Left cardiac atrium (tissue), 4 donors: ENCODE measurements at places on chromosomes 2 and 18.

DNA sequence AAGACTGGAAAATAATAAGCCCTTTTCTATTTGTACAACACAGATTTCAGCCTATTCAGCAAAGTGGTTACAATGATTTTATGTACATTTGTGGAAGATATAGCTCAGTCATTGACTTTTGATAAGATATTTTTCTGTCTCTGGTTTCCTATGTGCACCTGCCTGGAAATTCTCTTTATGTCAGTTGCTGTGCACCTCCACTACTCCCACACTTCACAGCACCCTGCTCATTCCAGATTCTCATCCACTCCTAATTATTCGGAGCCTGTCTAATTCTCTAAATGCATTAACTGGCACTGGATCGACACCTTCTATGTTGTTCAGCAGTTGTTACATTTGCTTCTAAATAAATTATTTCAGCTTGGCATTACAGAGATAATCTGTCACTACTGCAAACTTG is 275.1 kb upstream of the RND3 start:
- DNase-seq: no peak

DNA sequence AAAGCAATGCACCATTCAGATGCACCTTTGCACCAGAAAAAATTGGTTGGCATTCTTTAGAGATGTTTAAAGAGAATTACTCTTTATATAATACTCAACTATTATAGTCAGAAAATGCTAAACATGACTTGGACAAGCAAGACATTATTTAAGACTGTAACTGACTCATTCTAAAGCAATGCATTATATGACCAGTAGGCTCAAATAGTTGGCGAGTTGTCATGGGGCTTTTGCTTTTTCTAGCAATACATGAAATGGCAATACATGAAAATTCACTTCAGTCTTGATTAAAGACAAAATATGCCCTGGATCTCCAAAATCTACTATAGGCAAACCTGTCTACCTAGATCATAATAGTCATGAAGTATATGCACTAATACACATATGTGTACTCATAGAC is 216.9 kb upstream of the VWC2L start:
- no peak for DNase-seq

DNA sequence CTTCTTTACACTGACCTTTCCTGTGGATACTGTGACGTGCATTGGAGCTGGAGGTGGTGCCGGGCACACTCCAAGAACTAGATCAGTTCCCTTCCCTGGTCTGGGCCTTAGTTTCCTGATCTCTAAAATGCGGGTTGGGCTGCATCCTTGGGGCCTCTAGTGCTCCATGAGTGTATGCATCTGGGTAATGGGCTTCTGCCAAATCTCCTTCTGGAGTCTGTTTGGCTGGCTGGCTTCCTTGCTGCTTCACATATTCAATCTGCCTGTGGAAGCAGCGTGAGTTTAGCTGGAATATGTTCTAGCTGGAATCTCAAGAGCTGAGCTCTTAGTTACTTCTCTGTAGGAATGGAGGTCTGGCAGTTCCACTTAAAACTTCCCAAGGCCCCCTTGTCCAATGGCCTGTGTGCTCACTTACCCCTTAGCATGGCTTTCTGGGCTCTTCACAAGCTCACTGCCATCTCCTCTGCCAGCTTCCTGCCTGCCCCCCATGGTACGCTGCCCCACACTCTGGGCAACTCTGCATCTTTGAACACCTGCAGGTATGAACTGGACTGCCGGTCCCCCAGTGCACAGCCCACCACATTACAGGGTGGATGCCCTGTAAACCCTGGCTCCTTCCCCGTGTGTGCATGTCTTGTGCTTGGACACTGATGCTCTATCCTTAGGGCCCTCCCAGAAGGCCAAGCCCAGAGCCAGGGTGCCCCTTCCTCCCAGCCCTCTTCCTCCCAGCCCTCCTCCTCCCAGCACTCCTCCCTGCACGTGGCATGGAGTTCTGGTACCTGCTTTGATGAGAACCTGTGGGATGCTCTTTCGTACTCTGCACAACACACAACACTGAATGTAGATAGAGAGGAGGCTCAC is 103.6 kb upstream of the SMAD2 start:
- no peak for DNase-seq

DNA sequence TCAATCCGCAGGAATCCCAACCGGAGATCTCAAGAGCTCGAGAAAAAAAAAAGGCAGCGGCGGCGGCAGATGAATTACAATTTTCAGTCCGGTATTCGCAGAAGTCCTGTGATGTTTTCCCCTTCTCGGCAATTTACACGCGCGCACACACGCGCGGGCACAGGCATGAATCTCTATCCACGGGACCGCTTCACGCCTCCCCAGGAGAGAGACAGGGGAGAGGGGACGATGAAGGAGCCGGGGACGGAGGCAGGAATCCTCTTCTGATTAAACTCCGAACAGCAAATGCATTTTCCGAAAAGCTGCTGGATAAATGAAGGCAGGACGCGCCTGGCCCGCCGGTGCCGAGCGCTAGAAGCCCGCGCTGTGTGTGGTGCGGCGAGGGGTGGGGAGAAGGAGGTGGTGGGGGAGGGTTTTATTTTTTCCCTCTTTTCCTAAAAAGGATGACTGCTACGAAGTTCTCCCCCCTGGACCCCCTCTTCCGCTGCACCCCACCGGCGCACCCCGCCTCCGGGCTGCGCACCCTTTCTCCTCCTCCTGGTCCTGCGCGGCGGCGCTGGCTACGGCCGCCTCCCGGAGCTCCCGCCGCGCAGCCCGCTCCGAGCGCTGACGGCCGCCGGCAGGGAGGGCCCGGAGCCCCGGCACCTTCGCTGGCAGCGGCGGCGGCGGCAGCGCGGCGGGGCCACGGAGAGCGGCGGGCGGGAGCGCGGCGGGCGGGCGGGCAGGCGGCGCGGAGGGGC is at the start of gene BCL2:
BCL2 (minus strand) TSS at position 387 of the 740 bp plus-strand sequence.
- peak; percentile 40 for DNase-seq

- no peak for DNase-seq
These were observed 57.4 kb downstream of the SLC66A3 start for GRCh38 chr2:11212645-11213044.

GRCh38 chr2:170950221-170950761 is 21.2 kb downstream of the GORASP2 start:
- no peak for DNase-seq

- no peak for DNase-seq
These were observed 65.7 kb downstream of the KLHL14 start for GRCh38 chr18:32707147-32707546.

DNA sequence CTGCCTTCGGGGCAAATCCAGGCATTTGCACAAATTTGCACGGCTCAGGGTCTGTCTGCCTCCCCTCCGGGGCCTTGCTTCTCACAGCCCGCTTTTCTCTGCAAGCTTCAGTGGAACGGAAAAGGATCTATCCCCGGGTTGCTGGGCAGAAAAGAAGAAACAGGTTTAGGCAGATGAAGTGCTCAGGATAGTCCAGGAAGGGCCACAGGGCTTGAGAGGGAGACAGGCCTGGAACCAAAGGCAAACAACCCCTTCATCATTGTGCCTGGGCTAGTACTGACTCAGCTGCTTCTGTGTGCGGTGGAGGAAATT is 347.8 kb upstream of the TNP1 start:
- no peak for DNase-seq

DNA sequence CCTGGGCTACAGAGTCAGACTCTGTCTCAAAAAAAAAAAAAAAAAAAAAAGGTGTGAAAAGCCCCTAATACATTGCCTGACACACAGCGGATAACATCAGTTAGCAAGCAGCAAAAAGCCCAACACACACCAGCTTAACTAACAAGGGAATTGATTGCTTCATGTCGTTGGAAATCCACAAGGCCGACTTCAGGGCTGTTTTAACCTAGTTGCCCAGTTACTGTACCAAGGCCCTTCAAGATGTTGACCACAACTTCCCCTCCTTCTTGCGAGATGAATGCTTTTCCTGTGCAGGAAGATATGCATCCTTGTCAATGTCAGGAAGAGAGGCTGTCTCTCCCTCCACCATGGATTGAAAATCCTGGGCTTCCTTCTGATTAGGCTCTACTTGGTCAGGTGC is 202.9 kb downstream of the MIB1 start:
- DNase-seq: no peak

DNA sequence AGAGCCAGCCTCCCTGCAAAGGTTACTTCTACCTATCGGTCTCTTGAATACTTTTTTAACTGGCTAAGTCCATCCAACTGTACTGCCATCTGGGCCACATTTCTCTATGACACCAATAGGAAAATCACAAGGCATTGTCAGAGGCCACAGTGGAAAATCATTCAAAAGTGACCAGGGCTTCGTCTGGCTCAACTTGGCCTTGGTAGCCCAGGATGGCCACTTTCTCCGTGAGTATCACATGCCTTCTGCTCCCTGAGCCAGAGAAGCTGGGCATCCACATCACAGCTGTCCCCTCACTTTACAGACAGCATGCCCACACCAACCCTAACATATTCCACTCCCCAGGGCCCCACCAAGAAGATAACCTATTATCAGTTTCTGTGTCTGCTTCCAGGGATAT is 5.8 kb downstream of the CIB4 start:
- no peak for DNase-seq

DNA sequence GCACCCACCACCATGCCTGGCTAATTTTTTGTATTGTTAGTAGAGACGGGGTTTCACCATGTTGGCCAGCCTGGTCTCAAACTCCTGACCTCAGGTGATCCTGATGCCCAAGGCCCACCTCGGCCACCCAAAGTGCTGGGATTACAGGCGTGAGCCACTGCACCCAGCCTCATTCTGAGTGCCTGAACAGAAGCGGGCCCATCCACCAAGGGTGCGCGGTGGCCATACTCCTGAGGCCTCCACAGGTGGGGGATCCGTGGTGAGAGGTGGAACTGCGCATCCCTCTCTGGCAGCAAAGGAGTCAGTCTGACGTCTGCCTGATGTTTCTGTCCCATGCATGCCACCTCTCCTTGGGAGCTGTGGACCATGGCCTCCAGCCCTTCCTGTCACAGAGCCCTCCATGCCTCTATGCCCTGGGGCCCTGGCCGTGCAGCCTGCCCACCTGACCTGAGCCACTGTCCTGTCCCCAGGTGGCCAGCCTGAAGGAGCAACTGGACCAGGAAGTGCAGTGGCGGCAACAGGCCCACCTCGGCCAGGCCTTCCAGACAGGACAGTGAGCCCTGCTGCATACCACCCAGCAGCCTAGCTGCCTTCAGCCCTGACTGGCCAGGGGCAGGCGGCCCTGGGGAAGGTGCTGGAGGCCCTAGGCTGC is 7.6 kb upstream of the SNED1 start:
- DNase-seq: no peak

DNA sequence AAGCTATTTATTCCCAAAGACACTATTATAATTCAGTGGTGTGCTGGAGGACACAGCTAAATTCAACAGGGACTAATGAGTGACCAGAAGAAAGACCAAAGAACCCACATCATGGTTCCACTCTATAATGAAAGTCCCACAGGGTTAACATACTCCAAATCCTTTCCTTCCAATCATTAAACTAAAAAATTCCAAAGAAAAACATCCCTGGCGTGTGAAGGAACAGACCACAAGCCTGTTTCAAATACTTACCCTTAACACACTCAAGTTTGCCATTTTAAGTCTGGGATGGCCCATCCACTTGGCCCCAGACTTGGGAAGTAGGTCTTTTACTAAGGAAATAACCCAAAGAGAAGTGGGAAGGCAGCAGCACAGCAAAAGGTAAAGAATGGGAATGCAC is 150.1 kb upstream of the CCDC150 start:
- DNase-seq: no peak

- no peak for DNase-seq
These were observed 191.0 kb downstream of the ARL4C start for GRCh38 chr2:234305846-234306245.

- no peak for DNase-seq
These were observed 1462.7 kb upstream of the NXPH2 start for GRCh38 chr2:140242889-140243288.

DNA sequence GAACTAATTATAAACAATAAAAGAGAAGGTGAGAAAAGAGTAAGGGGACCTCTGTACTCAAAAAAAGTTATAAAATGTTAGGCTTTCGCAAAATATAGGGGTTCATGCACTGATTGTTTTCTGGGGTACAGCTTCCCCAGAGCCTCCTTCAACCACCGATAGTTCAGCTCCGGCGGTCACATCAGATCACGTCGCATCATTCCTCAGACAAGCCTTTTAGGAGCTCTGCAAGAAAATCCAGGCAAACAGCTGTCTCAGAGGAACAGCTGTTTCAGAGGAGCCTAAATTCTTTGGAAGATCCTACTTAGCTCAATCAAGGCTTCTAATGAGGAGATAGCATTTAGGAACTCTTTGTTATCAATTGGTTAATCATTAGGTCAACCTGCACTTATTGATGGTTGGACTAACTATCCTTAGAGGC is 78.7 kb downstream of the MYCN start:
- no peak for DNase-seq

- DNase-seq: no peak
These were observed 123.8 kb downstream of the MBP start for GRCh38 chr18:77008576-77009315.

DNA sequence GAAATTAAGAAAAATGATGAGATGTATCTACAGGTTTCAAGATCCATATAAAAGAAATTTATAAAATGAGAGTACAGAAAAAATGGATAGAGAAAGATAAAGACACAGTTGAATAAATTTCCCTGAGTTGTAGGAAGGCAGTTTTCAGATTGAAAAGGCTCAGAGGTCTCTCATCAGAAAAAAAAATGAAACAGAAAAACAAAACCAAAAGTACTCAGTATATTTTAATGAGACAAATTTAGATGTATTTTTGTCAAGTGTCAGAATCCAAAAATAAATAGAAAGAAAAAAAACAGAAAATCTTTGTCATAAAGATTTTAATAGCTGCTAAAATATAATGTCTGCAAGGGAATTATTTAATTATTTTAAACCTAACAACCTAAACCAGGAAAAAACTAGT is 520.5 kb downstream of the KCNJ3 start:
- no peak for DNase-seq

GRCh38 chr2:200761266-200761665 is 50.4 kb upstream of the BZW1 start:
- no peak for DNase-seq

GRCh38 chr2:62344472-62344871 is 148.6 kb downstream of the B3GNT2 start:
- DNase-seq: no peak

GRCh38 chr2:201953396-201953795 is 80.3 kb upstream of the FZD7 start:
- DNase-seq: no peak

DNA sequence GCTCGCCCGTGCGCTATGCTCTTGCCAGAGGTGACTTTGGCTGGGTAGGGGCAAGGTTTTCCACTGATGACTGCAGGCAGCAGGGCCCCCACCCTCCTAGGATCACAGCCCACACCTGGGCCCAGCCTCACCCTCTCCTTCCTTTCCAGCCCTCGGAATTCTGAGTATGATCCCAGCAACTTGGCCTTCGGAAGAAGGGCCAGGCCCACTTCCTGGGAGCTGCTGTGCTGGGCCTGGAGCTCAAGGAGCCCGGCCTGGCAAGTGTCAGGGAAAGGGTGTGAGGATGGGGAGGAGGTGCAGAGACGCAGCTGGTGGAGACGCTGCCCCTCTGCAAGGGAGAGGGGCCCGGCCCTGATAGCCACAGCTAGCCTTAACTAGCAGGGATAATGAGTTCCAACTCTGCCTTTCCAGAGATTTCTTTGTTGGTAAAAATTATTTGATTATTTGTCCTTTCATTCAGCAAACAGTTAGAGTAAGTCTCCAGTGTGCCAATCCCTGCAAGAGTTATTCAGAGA is 1.7 kb upstream of the CNDP1 start:
- no peak for DNase-seq

- DNase-seq: peak; percentile 97
These were observed at the start of gene CTIF for GRCh38 chr18:48538531-48539405. TSS of gene CTIF (plus strand) at chr18:48539031. CDS start at chr18:48619566, 80,535 bp downstream.
